ENCODE measurements at places on chromosomes 16 and 17.

- no peak for DNase-seq
Measured at GRCh38 chr17:43353393-43353792, 45.4 kb upstream of the ARL4D start.

- DNase-seq = no peak
Measured at GRCh38 chr16:3328643-3329042, 23.3 kb downstream of the ZNF75A start.

DNA sequence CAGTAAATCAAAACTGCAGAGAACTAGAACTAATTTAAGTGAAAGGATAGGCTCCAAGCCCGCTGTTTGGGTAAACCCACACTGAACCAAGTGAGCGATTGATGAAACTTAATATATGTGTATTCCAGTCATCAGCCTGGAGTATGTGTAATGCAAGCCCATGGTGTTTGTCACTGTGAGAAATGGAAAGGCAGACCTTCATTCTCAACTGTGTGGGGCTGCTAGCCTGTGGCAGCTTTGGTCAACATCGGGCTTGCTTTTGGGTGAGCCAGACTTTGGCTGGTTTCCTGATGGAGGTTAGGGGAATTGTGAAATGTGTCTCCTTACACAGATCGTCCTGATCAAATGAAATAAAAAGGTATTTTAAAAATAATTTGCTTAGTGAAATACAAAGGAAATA, 279.9 kb downstream of the IRX3 start:
- no peak for DNase-seq

DNA sequence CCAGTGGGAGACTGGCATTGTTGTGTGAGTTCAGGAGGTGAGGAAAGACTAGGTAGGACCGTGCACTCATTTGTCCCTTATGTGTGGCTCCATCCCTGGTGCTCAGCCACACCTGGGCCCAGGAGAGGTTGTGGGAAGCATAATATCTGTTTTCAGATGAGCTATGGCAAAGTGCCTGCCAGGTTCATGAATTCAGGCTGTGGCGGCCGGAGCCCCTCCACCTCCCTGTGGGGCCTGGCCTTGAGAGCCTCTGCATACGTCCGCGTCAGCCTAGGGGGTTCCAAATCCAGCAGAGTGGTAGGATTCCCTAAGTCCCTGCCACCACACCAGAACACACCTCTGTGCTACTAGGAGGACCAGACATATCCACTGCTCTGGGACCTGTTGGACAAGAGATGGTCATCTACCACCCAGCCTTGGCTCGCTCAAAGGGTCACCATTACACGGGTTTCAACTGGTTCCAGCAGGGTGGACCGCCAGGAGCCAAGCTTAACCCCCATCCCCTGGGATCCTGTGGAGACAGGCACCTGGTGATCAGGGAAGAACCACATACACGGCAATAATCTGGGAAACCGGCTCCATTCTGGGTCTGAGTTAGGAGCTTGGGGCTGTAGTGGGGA, 2.0 kb downstream of the B3GNT9 start:
- no peak for DNase-seq

GRCh38 chr17:17551361-17551760, 40.1 kb downstream of the PEMT start:
- DNase-seq = peak; percentile 39

- DNase-seq = no peak
Measured at GRCh38 chr16:21028728-21029127, 121.9 kb downstream of the DNAH3 start.

GRCh38 chr17:17873450-17873991, 36.7 kb upstream of the SREBF1 start:
- DNase-seq = no peak

DNA sequence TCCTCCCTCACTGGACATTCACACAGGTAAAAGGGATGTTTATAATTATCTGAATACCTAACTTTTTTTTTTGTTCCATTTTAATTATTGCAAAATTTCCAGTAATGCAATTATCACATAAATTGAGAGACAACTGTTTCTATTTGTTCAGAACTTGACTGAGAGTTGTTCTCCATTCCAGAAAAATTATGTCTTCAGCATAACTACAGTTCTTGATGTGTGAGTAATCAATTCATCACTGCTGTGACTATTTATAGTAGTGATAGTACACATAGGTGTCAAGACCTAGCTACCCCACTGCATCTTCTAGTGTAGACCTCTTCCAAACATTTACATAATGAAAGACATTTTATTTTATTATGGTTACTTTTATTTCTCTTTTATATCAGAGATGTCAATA, 5.8 kb upstream of the TNRC6A start:
- DNase-seq = peak; percentile 42

DNA sequence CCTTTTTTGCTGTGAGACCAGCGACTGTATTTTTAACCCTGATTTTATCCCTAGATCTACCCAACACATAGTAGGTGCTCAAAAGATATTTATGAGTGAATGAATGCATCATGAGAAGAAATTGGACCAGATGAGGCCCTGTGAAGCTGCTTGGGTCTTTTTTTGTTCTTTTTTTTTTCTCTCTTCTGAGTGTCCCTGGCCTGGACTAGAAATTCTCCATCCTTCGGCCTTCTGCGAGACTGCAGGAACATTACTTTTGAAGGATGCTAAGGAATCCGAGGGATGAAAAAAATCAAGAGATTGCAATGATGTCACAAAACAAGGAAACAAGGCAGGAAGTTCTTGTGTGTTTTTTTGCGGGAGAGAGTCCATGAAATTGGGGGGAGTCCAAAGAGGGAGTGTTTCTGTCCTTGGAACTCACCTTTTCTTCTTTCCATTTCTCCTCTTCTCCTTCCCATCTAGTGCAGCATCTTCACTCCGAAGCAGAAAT, 560 bp upstream of the RUSF1 start:
- DNase-seq = peak; percentile 60

- DNase-seq = peak; percentile 84
Measured at GRCh38 chr17:55341432-55341831, 76.7 kb downstream of the HLF start.

DNA sequence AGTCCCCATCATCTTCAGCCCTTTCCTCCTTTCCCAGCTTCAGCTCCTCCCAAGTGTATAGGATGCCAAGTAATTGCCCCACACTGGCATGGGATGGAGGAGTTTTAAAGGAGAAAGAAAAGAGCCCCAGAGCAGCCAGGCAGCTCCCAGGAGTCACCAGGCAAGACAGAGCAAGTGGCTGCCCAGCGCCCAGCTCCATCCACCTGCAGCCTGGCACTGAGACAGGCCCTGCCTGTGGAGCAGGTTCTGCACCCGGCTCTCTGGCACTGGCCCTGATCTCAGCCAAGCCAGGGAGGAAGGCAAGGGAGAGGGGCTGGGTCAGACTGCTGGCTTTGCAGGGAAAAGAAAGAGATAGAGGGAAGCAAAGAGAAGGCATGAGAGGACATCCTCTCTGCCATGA, 21.7 kb downstream of the FOXN1 start:
- DNase-seq = no peak

DNA sequence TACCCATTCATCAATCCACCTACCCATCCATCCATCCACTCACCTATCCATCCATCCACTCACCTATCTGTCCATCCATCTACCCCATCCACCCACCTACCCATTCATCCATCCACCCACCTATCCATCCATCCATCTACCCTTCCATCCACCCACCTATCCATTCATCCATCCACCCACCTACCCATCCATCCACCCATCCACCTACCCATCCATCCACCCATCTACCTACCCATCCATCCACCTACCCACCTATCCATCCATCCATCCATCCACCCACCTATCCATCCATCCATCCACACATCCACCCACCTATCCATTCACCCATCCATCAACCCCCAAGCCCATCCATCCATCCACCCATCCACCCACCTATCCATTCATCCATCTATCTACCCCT, 267.1 kb downstream of the MRTFB start:
- DNase-seq = no peak

DNA sequence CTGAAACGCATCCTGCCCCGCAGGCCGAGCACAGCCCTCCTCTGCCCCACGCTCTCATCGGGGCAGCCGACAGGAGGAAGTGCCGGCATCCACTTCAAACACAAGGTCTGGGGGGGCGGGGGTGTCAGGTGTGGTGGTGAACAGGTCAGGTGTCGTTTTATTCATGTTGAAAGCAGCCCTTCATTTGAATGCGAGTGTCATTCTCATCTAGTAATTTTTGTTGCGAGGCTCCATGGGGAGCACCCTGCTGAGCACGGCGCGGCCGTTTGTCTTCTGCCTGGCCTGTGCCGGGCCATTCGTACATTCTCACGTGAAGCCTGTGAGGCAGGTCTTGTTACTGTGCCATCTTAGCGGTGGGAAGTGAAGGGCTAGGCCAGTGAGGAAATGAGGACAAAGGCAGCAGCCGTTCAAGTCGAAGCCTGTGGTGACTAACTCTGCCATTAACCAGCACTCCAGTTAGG, 1.9 kb downstream of the ACSF3 start:
- DNase-seq = no peak

Data from fibroblast of skin of abdomen (primary cell).